Esophagus muscularis mucosa (tissue), 4 donors: ENCODE measurements at places on chromosomes 12 and 14. TPM values are rescaled to one million over a fixed set of nuclear protein-coding genes. Genes with fewer than 3 reads are reported as not detected.

DNA sequence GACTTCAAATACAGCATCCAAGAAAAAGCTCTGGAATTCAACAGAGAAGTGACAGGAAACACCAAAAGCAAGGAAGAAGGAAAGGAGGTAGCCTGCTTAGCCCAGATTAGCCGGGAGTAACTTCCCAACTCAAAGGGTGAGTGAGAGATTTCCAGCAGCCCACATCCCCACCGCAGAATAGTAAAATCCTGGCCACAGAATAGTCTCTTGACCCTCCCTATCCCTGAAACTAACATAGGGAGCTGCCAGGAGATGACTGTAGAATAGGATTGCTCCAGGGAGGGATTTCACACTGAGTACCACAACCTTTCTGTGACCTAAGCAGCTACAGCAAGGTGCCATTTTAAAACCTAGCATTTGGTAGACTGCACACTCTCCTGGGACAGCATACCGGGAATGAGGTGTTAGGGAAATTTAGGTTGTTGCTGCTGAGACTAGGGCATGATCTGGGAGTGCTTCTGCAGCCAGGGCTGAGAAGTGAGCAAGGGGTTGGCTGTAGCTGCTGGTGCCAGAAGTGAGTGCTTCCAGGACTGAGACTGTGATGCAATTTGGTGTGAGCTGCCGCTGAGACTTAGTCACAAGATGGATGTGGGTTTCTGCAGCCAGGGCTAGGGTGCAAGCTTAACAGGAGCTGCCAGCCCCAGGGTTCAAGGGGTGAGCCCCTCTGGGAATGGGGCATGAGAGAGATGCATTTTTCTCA lies 66.0 kb downstream of the TMTC3 start:
- no peak for DNase-seq

- DNase-seq, result no peak
Observed at GRCh38 chr12:47868041-47868440, 36.8 kb downstream of the VDR start.

Gene AMDHD1
- 0.52 TPM for total RNA-seq

DNA sequence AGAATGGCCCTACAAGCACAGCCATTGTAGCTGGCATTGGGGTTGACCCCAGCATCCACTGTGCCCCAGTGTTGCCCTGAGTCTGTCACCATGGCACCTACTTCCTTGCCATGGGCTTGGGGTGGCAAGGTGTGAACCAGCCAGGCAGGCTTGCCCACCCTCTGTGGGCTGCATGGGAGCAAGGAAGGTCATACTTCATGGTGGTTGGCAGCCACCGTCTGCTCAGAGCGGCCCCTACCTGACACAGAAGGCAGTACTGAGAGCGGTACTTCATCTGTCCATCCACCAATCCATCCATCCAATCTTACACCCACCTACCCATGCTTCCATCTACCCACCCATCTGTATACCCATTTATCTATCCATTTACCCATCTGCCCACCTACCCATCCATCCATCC lies 160.1 kb downstream of the KIF26A start:
- DNase-seq, result no peak

GRCh38 chr12:63362791-63363190 lies 211.8 kb upstream of the AVPR1A start:
- DNase-seq, result no peak

Gene GUCY2C
- not detected for total RNA-seq

Gene ZNF891
- 2.7 TPM for total RNA-seq

Gene PARPBP
- 0.83 TPM for total RNA-seq

Gene GALNT16
- 12.5 TPM for total RNA-seq

GRCh38 chr12:84056-84455 lies 17.5 kb downstream of the IQSEC3 start:
- no peak for DNase-seq

GRCh38 chr12:103958621-103959020 lies 7.1 kb upstream of the TDG start:
- no peak for DNase-seq

GRCh38 chr12:24900196-24900595 lies 48.7 kb downstream of the BCAT1 start:
- DNase-seq, result no peak

DNA sequence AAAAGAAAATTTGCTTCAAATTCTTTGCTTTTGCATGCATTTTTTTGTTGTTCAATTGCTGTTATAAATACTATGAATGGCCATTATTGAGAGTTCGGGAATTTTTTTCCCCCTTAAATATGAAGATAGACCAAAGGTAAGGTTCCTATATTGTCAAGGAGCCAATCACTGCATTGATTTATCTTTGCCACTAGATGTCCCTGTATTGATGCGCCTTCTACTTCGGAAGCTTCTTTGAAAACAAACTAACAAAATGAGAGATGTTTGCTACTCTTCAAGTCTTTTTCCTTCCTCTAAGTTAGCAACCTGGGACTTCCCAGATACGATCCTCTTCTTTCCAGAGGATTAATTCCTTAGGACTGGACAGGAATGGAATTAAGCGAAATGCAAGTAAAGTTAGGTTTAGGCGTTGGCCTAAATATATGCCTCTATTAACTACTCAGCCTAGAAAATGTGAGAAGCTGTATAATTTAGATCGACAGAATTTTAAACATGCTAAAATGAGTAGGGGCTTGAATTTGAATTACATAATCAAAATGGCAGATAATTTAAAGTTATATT lies 318.1 kb downstream of the AEBP2 start:
- DNase-seq, result no peak

DNA sequence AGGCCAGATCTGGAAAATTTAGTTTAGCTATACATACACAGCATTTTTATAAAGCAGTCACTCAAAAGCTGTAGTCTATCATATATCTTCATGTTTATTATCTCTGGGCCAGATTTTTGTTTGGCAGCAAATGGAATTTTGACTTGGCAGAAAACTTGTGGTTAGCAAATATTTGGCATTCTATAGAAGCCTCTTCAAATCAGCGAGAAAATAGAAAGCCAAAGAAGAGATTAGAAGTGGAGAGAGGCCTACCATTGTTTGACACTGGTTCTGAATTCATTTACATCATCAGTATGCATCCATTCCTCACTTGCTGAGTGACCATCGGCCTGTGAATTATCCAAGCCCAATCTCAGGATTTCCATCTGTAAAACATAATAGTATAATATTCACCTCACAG lies 1077.6 kb downstream of the GALC start:
- DNase-seq, result no peak

Gene KLHL28
- 10.8 TPM for total RNA-seq
